Foreskin keratinocyte (primary cell): ENCODE measurements at places on chromosomes 11 and 22. TPM values are rescaled to one million over a fixed set of nuclear protein-coding genes. Genes with fewer than 3 reads are reported as not detected.

The PIK3IP1 gene
- 6.1 and 11.9 TPM in 2 replicates for total RNA-seq

The OTOG gene
- not detected in 2 replicates for total RNA-seq

The DMC1 gene
- total RNA-seq, result 2.3 and 4.0 TPM in 2 replicates

The NEAT1 gene
- total RNA-seq, result 66.8 and 83.1 TPM in 2 replicates

The LSP1 gene
- 0.49 and 1.1 TPM in 2 replicates for total RNA-seq

The APOBEC3B gene
- total RNA-seq, result 0.41 and 1.6 TPM in 2 replicates

The OR8G5 gene
- total RNA-seq, result not detected in 2 replicates

The ART5 gene
- total RNA-seq, result 0.11 TPM in 1 of 2 replicates, not detected in the other

The MIOX gene
- not detected in 2 replicates for total RNA-seq

The FIBIN gene
- 0.21 and 0.41 TPM in 2 replicates for total RNA-seq

The AKIP1 gene
- total RNA-seq, result 42.4 and 44.8 TPM in 2 replicates

The PAK1 gene
- total RNA-seq, result 60.7 and 61.9 TPM in 2 replicates

The YPEL4 gene
- not detected in 2 replicates for total RNA-seq
